Purkinje cell (primary cell): ENCODE measurements at places on chromosomes 7 and 10. TPM values are rescaled to one million over a fixed set of nuclear protein-coding genes. Genes with fewer than 3 reads are reported as not detected.

Gene EPO
- not detected in 2 replicates for polyA plus RNA-seq

Gene C10orf105
- not detected in 2 replicates for polyA plus RNA-seq

Gene PPP1R17
- 814 and 845 TPM in 2 replicates for polyA plus RNA-seq

Gene AKR1D1
- polyA plus RNA-seq: not detected in 2 replicates

Gene STARD3NL
- 65.6 and 71.4 TPM in 2 replicates for polyA plus RNA-seq

Gene ARHGEF5
- polyA plus RNA-seq: not detected in 2 replicates
